ENCODE measurements at places on chromosomes 6 and 20.

GRCh38 chr20:45552456-45552855 lies 5.3 kb upstream of the EPPIN start:
- DNase-seq, result no peak

GRCh38 chr6:20620043-20620442 lies 85.8 kb downstream of the CDKAL1 start:
- DNase-seq, result no peak

- DNase-seq, result no peak
These were observed 47.2 kb downstream of the KIF13A start for GRCh38 chr6:17940151-17940792.

- DNase-seq, result no peak
These were observed 152.5 kb downstream of the FOXC1 start for GRCh38 chr6:1762203-1762602.

GRCh38 chr6:126198631-126199030 lies 141.3 kb upstream of the CENPW start:
- no peak for DNase-seq

- DNase-seq, result no peak
These were observed 13.6 kb downstream of the CNBD2 start for GRCh38 chr20:35981969-35982368.

GRCh38 chr20:58420798-58421496 lies 31.9 kb downstream of the VAPB start:
- DNase-seq, result peak; percentile 27

GRCh38 chr6:148984531-148985056 lies 237.8 kb downstream of the UST start:
- DNase-seq, result no peak

GRCh38 chr6:168895102-168895812 lies 358.4 kb downstream of the THBS2 start:
- peak; percentile 71 for DNase-seq

GRCh38 chr20:37260923-37261322 lies 691 bp downstream of the GHRH start:
- DNase-seq, result no peak

DNA sequence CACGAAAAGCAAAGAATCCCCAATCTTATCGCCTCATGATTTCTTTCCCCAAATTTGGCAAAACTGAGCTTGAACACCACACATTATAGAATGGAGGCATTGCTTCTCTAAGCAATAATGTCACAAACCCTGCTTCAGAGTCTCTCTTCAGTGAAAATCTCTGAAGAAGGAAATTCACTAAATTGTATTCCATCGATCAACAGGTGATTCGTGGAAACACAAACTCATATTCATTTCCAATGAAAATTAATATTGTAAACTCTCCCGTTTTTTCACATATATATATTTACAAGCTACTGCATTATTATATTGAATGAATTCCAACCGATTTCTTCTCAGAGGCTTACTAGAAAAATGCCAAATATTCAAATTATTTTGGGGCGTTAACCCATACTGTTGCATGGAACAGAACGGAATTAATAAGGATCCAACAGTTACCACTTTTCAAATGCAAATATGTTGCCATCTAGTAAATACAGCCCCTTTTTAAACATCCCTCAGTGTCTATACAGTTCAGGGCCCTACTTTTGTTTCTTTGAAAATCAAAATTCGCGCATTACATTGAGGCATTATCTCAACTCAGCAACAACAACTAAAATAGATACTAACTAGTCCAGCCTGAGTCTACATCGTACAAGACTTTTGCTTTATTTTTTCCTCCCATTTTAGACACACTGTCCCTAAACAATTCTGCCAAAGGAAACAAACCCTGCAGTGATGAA lies 1.3 kb downstream of the KIF13A start:
- DNase-seq, result no peak

DNA sequence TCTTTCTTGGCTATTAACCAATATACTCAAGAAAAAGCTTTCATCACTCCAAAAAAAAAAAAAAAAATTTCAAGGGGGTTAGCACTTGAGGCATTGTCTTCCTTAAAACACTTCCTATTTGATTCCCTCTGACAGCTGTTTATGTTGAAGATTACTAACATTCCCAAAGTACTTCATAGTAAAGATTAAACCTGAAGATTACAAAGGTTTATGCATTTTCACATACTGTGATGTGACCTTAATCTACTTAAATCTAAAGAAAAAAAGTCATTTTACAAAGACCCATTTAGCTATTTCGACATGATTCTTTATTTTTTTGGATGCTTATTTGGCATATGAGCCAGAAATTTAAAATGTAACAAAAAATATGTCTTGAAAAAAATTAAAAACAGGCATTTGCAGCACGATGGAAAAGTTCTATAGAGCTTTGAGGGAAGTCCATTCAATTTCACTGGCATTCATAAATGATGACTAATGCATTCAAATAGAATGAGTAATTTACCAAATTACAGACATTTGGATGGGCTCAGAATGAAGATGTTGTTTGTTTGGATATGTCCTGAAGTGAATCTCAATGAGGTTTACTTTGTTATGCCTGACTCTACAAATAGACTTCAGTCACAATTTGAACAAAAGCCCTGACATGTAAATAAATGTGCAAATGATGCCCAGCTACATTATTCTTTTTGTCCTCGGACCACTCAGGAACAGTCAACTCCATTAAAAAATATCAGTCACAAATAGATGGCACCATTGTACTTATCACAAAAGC lies 674.6 kb upstream of the MARCKS start:
- DNase-seq, result no peak

DNA sequence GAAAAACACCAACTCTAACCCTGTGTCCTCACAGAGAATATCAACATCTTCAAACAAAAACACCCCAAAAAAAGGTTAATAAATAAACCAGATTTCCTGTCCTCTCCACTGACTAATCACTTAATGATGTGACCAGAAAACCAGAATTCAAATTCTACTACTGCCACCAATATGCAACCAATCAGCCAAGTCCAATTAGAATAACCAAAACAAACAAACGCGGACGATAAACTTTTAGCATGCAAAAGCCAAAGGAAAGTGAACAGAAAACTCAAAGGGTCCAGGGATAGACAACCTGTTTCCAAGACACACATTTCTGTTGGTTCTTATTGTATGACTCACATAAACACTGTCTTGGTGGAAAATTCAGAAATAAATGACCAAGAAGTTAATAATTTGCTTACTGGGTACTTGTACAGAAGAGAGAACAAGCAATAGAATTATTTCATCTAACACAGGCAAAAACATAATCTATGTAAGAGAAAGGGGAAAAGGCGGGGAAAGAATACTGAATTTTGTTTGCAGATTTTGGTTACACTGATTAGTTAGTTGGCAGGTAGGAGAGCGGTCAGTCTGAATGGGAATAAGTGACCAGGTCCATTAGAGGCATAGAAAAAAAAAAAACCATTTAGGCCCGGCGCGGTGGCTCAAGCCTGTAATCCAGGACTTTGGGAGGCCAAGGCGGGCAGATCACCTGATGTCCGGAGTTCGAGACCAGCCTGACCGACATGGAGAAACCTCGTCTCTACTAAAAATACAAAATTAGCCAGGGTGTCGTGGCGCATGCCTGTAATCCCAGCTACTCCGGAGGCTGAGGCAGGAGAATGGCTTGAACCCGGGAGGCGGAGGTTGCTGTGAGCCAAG lies 34.1 kb downstream of the HFE start:
- no peak for DNase-seq

- no peak for DNase-seq
These were observed 226.0 kb downstream of the TPBG start for GRCh38 chr6:82589509-82590206.

DNA sequence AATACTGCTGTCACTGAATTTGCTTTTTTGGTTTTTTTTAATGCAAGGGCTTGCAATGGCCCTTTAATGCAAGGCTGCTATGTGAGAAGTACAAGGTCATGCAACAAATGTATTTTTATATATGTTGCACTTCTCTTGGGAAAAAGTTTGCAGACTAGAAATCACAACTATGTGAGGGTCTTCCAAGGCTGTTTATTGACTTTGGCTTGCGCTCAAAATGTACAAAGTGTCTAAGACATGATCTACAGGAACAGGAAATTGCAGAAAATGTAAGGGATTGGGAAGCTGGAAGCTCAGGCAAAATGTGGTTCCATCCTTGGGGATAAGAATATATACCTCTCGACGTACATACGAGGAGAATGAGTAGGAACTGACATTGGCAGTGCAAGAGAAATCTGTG lies 92.2 kb upstream of the F13A1 start:
- DNase-seq, result no peak

GRCh38 chr20:16555754-16556153 lies 17.5 kb downstream of the KIF16B start:
- no peak for DNase-seq

- DNase-seq, result peak; percentile 69
These were observed 7.9 kb upstream of the CDSN start for GRCh38 chr6:31128093-31128676.

DNA sequence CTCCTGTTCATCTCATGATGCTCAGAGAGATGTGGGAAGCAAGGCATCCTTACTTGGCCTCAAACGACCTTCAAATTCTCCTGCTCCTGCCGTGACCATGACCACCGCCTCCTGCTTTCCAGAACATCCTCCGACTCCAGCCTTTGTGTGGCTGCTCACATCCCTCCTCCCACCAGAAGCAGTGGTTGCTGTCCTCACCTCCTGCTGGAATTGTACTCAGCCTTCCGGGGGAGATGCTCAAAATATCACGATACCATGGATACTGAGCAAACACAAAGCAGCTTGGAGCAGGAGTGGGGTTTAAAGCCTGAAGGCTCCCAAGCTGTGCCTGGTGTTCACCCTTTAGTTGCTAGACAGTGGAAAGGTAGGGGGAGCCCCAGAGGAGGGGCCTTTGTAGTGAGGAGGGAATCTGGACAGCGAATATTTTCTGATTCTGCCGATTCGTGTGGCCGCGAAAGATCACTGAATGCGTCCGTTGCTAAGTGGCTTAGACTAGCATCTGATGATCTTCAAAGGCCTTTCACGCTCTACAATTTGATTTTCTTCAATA lies 9.3 kb upstream of the DUSP22 start:
- no peak for DNase-seq

GRCh38 chr6:41657131-41658094 lies 19.1 kb downstream of the MDFI start:
- no peak for DNase-seq

- DNase-seq, result no peak
These were observed 142.4 kb downstream of the GMDS start for GRCh38 chr6:2102966-2103365.

GRCh38 chr6:84213217-84213616 lies 14.2 kb downstream of the CEP162 start:
- no peak for DNase-seq

DNA sequence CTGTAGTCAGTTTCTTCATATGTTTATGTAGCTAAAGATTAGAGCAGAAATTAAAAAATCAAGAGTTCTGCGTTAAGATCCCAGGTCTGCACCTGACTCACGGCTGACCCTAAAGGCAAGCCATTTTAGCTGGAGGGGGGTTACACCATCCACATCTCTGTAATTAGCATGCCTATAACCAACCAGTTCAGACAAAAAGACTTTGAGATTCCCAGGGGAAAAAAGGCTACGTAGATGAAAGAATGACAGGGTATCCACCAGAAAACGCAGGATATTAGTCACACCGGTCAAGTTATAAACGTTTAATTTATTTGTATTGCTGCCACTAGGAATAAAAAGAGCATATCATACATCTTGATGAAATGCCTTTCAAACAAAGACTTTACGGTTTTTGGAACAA lies 299.1 kb downstream of the FOXC1 start:
- DNase-seq, result no peak

- no peak for DNase-seq
These were observed 17.4 kb upstream of the GTSF1L start for GRCh38 chr20:43744151-43744611.

- DNase-seq, result no peak
These were observed 223.9 kb upstream of the TAB2 start for GRCh38 chr6:149093643-149094042.

GRCh38 chr6:33317419-33317668 lies 200 bp downstream of the ZBTB22 start:
- no peak for DNase-seq
